ENCODE measurements at places on chromosomes 1 and 21. TPM values are rescaled to one million over a fixed set of nuclear protein-coding genes. Genes with fewer than 3 reads are reported as not detected.

HPDL gene
- 7.5 TPM for total RNA-seq

GSTM1 gene
- total RNA-seq, result 83.6 TPM

HSD3B1 gene
- not detected for total RNA-seq

OR2T29 gene
- not detected for total RNA-seq

MTX1 gene
- total RNA-seq, result 28.9 TPM

TSSK3 gene
- total RNA-seq, result 2.7 TPM

LIPI gene
- total RNA-seq, result not detected

MPL gene
- total RNA-seq, result 0.21 TPM

RNF2 gene
- 18.2 TPM for total RNA-seq

NT5C1A gene
- total RNA-seq, result 0.37 TPM

VTCN1 gene
- not detected for total RNA-seq
